ENCODE measurements at places on chromosomes 7 and 10.

DNA sequence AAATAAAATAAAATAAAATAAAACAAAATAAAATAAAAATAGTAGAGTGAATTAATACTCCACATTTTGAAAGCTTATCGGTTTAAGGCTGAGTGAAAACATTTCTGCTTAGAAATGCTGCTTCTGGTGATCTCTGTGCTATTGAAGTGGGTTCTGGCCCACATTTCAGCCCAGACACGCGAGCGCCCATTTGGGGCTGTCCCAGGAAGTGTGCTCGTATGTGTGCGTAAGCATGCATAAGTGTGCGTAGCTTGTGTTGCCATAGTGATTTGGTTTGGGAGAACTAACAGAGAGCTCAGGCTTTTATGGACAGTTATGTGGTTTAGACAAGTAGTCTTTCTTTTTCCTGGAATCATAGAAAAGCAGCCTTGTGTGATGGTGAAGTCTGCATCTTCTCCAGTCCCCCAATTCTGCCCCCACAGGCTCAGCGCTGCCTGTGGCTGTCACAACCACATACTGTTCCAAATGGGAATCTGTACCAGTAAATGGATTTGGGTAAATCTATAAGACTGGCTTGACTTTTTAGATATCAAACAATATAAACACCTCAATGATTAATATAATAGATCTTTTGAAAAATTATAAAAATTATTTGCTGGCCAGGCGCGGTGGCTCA, 29.8 kb upstream of the PURB start:
- DNase-seq, result no peak

GRCh38 chr10:98300526-98301229, 32.7 kb upstream of the LOXL4 start:
- peak; percentile 32 for DNase-seq

DNA sequence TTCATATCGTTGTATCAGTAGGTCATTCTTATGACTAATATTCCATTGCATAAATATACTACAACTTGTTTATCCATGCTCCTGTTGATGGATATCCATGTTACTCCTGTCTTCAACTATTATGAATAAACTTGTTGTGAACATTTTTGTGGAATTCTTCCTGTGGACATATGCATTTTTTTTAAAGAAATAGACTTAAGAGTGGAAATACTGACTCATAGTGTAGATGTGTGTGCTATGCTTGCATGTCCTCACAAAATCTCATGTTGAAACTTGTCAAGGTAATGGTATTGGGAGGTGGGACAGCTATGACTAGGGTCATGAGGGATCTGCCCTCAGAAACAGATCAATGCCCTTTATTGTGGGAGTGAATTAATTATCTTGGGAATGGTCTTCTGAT, 240.5 kb upstream of the PRSS58 start:
- DNase-seq, result no peak

DNA sequence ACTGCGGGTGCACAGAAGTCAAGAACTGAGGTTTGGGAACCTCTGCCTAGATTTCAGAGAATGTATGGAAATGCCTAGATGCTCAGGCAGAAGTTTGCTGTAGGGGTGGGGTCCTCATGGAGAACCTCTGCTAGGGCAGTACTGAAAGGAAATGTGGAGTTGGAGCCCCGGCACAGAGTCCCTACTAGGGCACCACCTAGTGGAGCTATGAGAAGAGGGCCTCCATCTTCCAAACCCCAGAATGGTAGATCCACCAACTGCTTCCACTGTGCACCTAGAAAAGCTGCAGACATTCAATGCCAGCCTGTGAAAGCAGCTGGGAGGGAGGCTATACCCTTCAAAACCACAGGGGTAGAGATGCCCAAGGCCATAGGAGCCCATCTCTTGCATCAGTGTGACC, 1336.0 kb upstream of the CELF2 start:
- DNase-seq, result no peak

DNA sequence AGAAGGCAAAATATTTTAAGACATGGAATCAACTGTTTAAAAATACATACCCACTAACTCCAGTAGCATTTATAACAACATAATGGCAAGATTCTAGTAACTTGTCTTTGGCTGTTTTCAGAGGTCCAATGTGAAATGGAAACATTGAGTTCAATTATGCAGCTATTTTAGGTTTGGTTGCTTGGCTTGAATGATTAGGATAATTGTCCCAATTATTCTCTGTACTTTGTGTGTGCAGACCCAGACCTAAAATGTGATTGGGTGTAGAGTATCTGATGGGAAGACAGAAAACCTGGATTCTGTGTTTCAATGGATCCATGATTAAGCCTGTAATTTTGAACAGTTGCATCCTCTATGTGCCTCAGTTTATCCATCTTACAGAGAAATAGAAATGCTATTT, 392.7 kb upstream of the NFE2L3 start:
- DNase-seq, result no peak

DNA sequence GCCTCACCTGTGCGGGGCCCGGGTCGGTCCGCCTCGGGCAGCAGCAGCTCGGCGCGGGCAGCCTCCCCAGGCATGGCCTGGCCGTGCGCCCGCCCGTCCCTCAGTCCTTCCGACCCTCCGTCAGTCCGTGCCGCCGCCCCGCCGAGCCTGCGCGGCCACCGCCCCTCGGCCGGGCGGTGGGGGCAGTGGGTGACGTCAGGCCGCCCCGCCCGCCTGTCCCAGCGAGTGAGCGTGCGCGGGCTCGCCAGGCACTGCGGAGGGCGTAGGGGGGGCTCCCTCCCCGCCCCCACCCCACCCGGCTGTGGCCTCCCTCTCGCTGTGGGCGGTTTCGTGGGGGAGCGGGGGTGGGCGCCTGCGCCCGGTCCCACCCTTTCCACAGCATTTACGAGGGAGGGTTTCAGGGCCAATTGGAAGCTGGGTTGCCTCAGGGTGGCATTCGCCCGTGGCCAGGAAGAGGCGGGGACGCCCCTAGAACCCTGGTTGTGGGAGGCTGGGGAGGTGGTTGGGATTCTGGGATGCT, at the start of gene NACAD:
TSS of gene NACAD (minus strand) at position 149 of the 520 bp plus-strand sequence. CDS start at position 74, 75 bp downstream.
- no peak for DNase-seq

DNA sequence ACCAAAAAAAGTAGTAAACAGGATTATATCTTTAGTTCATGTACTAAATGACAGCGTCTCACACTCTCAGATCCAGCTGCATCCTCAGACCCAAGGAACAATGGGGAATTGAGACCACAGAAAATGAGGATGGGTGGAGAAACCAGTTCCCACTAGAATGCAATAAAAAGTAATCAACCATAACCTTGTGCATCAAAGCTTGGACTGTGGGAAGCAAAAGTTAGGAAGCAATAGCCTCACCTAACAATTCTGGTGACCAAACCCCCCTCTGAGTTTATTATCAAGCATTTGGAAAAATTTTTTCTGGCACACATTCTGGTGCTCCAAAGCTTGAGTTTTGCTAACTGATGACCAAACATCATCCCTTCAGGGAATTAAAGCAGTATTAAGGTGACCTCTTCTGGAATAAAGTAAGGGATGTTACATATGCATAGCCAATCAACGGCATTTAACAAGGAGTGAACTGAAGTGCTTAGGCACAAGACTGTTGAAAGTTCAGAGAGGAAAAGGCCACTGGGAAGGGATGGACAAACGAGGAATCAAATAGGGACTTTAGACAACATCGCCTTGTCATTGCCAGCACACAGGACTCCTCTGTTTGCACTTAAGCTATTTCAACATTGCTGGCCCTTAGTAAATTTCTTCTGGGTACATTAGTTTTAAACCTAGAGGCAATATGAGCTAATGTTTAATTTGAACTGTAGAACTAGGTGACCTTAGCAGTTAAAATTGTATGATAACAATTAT, 1.2 kb upstream of the MAT1A start:
- DNase-seq, result no peak

DNA sequence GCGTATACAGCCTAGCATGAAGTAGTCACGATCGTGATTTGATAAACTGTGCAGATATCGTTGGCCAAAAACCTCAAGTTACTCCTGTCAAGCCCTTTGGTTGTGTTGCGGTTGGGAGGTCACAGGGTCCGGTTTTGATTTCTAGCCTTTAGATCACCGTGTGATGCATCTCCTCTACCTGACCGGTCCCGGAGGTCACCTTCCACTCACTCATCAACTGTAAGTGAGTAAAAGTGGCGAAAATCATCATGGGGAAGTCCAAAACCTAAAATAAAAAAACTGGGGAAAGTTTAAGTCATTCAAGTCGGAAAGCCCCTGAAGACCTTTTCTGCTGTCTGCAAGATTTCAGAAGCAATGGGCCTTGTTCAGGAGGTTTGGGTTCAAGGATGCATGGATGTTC, 62.8 kb downstream of the ADARB2 start:
- DNase-seq, result no peak

DNA sequence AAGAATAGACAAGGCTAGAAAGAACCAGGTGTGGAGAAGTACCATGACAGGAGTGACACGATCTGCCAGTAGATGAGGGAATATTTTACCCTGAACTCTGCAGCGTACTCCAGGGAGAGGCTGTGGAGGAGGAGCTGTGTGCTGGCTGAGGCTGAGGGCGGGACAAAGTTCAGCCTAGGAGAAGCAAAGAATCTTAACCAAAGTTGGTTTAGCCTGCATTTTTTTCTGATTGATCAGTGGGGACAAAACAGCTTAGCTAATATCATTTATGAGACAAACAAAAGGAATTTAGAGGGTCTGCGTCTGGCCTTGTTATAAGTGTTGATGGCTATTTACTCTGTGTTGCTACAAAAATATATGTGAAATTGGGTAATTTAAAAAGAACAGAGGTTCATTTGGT, 5.2 kb upstream of the NPSR1 start:
- no peak for DNase-seq

GRCh38 chr7:145009876-145010275, 174.0 kb upstream of the TPK1 start:
- DNase-seq, result no peak

GRCh38 chr10:73159038-73159648, 8.7 kb downstream of the ECD start:
- peak; percentile 56 for DNase-seq

- DNase-seq, result no peak
Observed at GRCh38 chr7:101820703-101821102, 3.3 kb downstream of the CUX1 start.
